Activated naive CD8-positive, alpha-beta T cell treated with anti-CD3 and anti-CD28 coated beads for 36 hours (primary cell): ENCODE measurements at places on chromosomes 7 and 10.

DNA sequence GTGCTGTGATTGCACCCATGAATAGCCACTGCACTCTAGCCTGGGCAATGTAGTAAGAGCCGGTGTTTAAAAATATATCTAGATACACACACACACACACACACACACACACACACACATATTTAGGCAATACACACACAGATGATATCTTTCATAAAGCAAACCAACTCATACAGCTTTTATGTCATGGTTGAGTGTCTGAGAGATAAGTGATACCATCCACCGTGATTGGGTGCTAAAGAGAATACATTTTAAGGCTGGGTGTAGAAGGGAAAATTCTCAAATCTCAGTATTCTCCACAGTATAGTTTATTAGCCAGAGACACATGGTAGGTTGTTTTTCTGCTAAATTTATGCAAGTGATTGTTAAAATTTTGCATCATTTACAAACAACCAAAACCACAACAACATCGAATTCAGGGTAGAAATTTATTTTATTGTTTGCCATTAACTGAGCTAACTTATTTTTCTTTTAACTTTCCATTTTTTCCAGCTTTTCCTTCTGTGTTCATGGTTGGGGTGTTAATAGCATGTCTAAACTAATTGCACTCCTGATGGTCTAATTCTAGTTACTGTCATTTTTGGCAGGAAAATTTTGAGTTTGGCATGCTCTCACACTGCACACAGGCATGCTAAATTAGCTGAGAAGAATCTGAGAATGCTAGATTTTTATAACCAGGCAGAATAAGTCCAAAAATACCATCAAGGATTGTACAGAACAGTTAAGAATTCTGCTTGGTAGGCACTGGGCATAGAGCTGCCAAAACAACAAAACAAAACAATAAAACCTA, 57.9 kb upstream of the SYPL1 start:
- DNase-seq = no peak

- no peak for DNase-seq
Measured at GRCh38 chr10:61125560-61126170, 181.7 kb upstream of the RHOBTB1 start.

- no peak for DNase-seq
Measured at GRCh38 chr10:57905010-57905409, 362.7 kb downstream of the IPMK start.

DNA sequence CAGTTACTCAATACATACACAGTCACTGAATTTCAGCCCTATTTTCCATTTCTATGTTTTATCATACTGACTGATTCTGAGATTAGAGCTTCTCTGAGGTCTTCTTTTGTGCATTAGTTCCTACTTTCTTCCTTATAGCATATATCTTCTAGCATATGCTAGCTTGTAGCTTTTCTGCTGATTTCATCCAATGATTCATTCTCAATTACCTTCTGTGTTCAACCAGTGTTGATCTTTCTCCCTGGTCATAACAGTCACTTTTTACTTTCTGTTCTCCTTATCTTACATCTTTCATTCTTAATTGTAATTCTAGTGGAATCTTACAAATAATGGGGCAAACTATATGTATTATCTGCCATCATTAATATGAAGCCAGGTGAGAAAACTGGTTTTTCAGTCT, 159.5 kb upstream of the HGF start:
- no peak for DNase-seq
